Stimulated activated CD8-positive, alpha-beta memory T cell treated with anti-CD3 and anti-CD28 coated beads, Interleukin-4, amount 100 ng/mL, for 24 hours (primary cell): ENCODE measurements at places on chromosomes 3 and 15.

DNA sequence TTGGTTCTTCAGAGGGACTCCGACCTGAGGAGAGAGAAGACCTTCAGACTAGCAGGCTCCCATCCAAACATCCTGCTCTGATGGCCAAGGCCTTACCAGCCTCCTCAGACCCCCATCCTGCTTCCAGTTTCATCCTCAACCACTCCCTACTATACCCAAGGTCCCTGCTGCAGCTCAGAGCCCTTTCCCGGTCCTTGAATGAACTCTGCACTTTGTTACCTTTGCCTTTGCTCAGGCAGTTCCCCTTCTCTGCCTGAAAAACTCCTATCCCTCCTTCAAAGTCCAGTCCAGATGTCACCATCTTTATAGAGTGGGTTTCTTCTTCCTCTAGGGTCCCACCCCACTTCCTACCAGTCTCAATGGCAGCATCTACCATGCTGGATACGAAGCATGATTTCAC lies 13.1 kb downstream of the EFCAB12 start:
- no peak for DNase-seq

DNA sequence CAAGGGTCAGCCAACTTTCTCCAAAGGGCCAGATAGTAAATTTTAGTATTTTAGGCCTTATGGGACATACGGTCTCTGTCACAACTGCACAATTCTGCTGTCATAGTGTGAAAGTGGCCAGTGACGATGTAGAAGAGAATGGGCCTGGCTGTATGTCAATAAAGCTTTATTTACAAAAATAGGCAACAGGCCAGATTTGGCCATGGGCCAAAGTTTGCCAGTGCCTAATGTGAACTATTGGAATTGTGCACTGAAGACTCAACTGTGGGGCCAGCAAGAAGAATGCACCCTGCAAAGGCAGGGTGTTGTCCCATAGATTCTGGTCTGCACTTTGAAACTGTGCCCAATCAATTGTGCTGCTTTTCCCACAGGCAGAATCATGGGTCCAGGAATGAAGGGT lies 69.4 kb upstream of the PRR23E start:
- no peak for DNase-seq

DNA sequence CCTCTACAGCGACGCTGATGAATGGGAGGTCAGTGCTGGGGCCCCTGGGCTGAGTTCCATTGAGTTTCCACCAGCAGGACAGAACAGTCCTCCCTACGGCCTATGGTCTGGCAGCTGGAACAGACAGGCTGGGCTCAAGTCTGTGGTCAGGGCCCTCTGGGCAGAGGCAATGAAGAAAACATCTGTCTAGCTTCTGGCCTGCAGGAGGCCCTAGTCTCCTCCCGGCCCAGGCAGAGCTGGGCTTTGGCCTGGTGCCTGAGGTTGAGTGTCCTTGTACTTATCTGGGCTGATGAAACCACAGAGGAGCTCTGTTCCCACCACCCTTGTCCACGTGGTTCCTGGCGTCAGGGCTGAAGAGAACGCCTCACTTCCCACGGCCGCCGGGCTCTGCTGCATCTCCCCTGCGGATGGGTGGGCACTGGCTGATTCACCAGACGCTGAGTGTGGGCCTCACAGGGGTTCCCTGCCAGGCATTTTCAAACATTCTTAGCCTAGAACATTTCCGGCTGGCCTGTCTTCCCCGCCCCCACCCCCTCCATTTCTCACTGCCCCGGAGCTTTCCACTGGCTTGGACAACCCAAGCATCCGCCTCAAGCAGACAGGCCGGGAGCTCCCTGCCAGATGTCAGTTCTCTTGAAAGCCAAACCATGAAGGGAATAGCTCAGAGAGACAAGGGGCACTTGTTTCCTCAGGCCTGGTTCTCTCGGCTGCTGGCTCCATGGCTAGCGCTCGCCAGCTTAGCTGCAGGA lies 20.3 kb downstream of the PPCDC start:
- no peak for DNase-seq

GRCh38 chr3:132756108-132756650 lies 34.0 kb upstream of the NPHP3 start:
- no peak for DNase-seq

DNA sequence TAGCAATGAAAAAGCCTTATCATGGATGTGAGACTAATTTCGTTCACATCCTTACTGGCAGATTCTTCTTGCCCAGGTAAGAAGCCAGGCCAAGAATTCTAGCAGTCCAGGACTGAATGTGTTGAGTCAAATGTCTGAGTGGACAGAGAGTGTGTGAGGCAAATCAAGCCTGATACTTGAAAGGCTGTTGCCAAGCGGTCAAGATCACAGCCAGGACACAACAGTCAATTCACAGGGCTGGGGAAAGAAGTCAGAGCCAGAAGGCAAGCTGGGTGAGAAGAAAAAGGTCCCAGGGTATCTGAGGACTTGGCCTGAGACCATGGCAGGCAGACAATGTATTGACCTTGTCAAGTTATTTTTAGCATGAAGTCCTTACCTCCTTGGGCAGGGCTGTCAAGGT lies 301.3 kb downstream of the ZNF385D start:
- DNase-seq, result no peak

- DNase-seq, result no peak
Measured at GRCh38 chr3:64739971-64740631, 52.3 kb upstream of the ADAMTS9 start.

- no peak for DNase-seq
Measured at GRCh38 chr3:65636326-65636725, 402.4 kb downstream of the MAGI1 start.

DNA sequence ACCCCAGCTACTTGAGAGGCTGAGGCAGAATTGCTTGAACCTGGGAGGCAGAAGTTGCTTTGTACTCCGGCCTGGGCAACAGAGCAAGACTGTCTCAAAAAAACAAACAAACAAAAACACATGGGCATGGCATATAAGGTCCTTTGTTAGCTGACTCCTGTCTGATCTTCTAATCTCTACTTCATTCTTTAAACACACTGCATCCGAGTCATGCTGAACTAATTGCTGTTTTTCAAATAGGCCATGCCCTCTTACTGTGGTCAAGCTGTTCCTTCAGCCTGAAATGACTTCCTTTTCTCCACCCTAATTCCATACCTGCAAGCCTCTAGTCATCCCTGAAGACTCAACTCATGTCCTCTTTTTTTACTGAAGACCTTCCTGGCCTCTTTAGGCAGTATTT lies 22.3 kb upstream of the SLMAP start:
- no peak for DNase-seq

DNA sequence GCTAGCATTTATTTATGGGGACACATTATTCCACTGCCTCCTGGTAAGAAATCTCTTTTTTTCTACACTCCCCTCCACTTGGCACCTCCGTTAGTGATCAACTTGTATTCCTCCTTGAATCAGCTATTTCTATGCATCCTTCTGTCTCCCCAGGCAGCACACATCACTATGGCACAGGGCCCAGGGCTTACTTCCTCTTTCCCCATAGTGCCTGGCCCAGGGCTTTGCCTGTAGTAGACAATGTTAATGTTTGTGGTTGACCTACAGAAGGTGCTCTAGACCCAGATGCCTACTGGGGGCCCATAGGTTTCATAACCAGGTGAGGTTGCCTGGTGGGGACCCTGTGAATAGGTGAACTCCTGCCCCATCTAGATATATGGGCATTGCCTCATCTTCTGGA lies 44.9 kb downstream of the EPHB1 start:
- DNase-seq, result no peak

DNA sequence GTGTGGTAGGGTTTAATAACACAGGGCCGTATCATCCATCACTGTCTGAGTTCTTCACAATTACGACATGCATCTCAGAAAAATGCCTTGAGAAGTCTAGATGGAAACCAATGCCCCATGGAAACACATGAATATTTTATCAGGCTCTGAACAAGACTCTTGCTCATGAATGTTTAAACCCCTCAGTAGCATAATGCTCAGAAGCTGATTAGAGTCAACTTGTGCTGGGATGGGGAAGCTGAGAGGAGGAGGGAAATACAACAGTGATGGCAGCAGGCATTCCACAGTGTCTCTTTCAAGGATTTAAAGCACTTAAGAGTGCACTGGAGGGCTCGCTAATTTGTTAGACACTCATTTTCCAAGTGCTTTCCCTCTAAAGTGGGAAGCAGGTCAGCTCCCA lies 3.8 kb downstream of the GPR156 start:
- no peak for DNase-seq

DNA sequence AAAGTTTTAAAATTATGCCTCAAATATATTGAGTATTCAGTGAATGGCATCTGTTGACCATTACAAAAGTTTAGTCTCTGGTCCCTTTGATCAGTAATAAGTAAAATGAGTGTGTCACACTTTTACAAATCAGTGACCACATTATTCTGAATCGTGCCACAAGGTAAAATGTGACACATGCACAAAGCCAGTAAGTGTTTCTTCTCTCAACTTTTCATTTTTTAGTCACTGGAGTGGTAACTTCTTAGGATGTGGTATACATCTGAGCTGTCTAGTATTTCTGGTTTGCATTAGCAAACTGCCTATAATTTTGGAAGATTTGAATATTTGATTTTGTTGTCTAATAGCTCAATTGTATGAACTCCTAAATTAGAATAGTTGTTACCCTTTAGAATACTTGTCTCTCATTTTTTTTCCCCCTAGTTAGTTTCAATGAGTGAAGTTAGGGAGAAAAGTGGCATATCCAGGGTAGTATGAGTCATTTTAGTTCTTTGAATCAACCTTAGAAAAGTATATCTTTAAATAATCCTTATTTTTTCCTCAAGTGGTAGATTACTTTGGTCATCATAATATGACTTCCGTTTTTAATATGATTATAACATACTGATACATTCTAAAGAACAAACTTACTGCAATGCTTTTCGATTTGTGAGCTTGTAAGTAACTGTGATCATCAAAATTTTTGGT lies 18.1 kb downstream of the DNAJC13 start:
- DNase-seq, result no peak

DNA sequence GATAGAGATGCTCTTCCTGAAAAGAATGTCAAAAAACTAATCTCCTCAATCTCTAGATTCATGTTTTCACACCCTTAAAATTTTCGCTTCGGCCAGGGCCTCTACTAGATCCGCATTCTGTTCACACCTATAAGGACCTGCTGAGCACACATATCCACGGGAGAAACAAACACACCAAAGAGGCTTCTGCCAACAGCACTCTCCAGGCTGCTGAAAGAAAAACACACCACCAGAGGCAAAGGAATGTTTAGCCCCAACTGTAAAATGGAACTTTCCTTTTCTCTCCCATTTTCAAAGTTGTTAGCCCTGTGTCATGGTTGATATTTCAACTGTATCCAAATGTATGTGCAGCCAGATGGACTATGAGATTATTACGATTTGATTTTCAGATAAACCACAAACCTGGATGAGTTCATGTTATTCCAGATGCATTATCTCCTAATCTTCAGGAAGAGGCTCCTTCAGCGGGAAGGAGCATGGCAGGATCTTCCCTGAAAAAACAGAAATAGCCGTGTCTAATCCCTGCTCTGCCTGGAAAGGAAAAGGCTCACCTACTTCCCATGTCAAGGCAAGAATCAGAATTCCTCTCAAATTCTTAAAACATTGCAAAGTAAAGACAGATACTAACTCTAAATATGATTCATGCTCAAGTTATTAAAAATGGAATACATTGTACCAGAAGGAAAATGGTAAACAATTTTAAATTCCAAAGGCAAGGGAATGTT lies 442.7 kb upstream of the NR2F2 start:
- DNase-seq, result no peak

DNA sequence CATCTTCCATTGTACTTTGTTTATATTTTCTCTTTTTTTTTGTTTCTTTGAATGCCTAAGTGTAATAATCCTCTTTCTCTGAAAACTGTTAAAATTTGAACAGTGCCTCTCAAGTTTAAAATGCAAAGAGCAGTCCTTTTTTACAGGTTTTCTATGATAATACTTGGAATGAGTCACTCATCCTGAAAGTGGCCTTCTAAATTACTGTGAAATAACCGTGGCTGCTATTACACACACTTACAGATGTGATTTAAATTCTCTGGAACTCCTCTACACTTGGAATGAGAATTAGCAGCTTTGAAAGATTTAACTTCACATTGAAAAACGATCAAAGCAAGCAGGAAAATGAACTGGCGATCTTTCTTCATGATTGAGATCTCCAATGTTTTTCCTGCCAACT lies 105.9 kb downstream of the ROBO1 start:
- DNase-seq, result no peak

DNA sequence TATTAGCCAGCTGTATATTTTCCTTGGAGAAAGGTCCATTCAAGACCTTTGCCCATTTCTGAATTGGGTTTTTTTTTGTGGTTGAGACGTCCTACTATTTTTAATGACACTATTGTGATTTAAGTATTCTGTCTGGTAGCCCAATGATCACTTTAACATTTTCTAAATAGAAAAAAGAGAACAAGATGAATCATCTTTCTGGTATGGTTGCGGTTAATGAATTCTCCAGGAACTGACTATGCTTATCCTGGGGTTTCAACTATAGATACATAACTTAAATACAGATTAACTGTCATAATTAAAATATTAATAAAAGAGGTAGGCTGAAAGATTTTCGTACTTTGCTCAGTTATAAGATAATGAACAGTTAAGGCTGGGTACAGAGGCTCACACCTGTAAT lies 51.9 kb downstream of the PBRM1 start:
- DNase-seq, result no peak

GRCh38 chr3:126939338-126939718 lies 43.6 kb upstream of the PLXNA1 start:
- DNase-seq, result no peak

GRCh38 chr3:120846073-120846472 lies 61.9 kb upstream of the STXBP5L start:
- no peak for DNase-seq

DNA sequence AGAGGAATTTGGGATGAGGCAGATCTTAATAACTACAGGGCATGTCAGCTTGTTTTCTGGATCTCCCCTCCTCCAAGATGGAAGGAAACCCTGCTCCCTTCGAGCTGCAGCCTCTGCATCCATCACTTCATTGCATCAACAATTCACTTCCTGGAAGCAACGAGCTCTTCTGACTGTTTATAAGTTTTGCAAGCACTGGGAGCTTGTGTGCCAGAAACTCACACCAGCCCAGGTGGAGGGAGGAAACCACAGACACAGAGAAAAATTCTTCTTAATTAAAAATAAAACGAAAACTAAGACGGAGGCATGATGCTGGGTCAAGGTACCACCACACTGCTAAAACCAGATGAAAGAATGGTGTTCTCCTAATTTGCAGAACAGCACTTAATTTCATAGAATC lies 10.6 kb downstream of the LRIG1 start:
- no peak for DNase-seq

DNA sequence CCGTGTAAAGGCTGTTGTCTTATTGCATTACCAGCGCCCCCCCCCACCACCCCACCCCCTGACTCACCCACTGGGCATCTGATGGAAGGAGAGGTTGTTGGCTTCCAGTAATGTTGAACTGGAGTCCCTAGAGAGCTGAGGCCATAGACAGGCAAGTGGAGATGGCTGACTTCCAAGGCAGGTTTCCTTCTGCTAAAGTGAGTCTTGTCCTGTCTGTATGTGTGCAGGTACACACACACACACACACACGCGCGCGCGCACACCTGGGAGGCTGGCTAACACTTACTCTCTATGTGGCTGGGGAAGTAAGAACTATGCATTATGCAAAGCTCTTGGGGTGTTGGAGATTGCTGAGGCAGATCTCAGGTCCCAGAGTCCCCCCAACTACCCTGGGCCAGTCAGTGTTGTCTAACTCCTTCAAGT lies 1.6 kb upstream of the KY start:
- no peak for DNase-seq

GRCh38 chr3:57966829-57967228 lies 41.4 kb upstream of the FLNB start:
- no peak for DNase-seq

- no peak for DNase-seq
Measured at GRCh38 chr3:36734742-36735141, 29.6 kb downstream of the DCLK3 start.
